GM23338 (cell line): ENCODE measurements at places on chromosomes 11 and 22.

GRCh38 chr22:39269095-39269790 is 24.5 kb upstream of the PDGFB start:
- no peak for DNase-seq

DNA sequence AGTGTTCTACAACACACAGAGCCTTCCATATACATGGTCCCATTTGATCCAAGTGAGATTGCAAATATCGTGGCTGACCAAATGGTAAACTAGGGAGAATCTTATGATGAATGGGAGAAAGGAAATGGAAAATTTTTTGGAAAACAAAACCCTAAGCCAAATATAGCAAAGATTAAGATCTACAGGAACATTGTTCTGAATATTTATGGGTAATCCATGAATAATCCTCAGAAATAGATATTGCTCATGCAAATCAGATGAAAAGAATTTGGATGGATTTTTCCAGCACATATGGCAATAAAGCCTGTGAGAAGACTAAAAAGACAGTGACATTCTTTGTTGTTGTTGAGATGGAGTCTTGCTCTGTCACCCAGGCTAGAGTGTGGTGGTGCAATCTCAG is 21.7 kb upstream of the PRDM10 start:
- no peak for DNase-seq

DNA sequence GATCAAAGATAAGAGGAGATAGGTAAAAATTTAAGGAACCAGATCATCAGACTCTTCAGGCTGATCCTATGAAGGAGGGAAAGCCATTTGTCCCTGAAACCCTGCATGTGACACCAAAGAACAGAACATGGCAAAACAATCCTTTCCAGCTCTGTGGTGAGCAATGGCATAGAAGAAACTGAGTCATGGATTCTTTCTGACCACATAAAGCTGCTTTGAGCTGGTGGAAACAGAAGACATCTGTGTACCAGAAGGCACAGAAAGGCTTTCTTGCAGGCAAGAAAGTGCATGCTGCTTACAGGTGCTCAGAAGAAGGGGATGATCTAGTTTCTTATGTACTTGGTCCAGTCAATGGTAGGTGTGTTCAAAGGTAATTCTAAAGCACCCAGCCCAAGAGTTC is 45.0 kb upstream of the APOA1 start:
- DNase-seq, result no peak

DNA sequence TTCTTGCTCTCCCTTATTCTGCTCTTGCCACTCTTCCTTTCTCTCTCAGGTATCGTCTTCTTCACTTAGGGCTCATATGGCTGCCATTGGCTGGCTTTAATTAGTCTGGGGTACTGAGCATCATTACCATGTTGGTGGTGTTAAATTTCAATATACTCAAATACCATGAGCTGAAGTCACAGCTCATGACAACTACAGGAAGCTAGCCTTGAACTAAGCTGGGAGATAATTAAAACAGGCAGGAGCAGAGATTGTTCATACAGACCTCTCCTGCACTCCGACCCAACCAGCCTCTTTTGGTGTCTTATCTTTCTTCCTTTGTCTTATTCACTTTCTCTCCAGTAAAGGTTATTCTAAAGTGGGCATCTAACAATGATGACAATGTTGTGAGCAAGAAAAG is 130.9 kb upstream of the BLID start:
- no peak for DNase-seq
